ENCODE measurements at places on chromosomes 11 and 22.

- DNase-seq: no peak
Measured at GRCh38 chr11:115672999-115673411, 168.8 kb upstream of the CADM1 start.

- DNase-seq: no peak
Measured at GRCh38 chr11:10655943-10656576, 37.5 kb downstream of the IRAG1 start.

DNA sequence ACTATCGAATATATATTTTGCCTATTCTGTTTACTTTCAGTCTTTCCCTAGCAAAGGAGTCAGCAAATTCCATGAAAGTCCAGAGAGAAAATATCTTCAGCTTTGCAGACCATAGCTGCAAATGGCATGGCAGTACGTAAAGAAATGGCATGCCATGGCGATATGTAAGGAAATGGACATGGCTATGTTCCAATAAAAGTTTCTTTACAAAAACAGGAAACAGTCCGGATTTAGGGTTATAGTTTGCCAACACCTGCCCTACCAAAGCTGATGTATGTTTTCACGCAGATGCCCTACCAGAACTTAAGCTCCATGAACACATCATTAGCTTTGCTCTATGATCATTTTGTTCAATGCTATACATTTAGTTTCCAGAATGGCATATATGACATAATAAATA is 19.5 kb downstream of the KIAA0930 start:
- no peak for DNase-seq

DNA sequence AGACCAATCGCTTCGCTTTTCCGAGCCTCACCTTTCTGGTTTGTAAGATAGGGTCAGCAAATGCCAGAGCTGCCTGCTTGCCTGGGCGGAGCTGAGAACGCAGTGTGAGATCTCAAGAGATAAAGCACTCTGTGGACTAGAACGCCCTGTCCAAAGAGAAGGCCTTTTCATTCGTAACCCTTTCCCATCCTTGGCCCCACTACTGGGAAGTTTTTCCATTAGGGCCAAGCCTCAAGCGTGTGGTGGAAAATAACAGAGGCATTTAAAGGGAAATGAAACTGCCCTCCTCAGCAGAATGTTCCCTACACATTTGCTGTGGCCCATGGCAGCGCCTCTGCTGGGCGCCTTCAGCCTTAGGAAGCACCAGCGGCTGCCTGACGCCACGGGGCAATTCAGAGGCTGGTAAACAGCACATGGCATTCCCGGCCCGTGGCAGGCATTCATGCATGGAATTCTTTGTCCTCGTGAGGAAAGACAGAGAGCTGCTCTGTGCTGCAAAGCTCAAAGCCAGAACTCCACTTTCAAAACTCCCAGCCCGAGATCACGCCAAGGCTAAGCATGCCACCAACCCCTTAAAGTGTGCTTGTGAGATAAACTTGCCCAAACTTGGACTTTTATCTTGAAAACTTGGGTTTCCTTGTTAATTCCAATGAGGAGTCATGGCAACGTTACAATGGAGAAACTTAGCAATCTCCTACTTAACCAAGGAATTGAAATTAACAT is 38.1 kb downstream of the AHNAK start:
- peak; percentile 77 for DNase-seq

- no peak for DNase-seq
Measured at GRCh38 chr11:68021167-68021787, 9.2 kb upstream of the NDUFS8 start.

GRCh38 chr11:134973801-134974200 is 561.8 kb upstream of the B3GAT1 start:
- DNase-seq: no peak

DNA sequence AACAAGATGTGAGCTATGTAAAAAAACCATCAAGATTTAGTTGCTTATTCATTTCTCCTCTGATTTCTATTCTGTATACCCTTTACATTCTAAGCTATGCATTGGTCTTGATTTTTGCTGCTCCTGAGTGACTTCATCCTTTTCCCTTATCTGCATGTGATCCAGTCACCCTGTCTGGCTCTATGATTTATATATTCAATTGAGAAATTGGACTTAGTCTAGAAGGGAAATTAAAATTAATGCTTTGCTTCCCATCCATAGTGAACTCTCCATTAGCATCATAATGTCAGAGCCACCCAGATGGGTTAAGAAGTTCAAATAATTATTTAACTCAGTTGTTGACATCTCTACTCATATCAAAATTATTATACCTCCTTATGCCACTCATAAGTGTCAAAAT is 5.0 kb downstream of the JRKL start:
- DNase-seq: no peak
